ENCODE measurements at places on chromosomes 12 and 14.

- DNase-seq: no peak
Measured at GRCh38 chr14:49970474-49971147, 77.7 kb downstream of the ARF6 start.

- DNase-seq: no peak
Measured at GRCh38 chr12:31007153-31007495, 66.5 kb upstream of the DDX11 start.

- no peak for DNase-seq
Measured at GRCh38 chr12:82835217-82835616, 148.5 kb downstream of the TMTC2 start.

- DNase-seq: no peak
Measured at GRCh38 chr12:98699586-98699985, 54.5 kb downstream of the APAF1 start.

GRCh38 chr14:57846596-57846995 is 19.3 kb downstream of the SLC35F4 start:
- no peak for DNase-seq

DNA sequence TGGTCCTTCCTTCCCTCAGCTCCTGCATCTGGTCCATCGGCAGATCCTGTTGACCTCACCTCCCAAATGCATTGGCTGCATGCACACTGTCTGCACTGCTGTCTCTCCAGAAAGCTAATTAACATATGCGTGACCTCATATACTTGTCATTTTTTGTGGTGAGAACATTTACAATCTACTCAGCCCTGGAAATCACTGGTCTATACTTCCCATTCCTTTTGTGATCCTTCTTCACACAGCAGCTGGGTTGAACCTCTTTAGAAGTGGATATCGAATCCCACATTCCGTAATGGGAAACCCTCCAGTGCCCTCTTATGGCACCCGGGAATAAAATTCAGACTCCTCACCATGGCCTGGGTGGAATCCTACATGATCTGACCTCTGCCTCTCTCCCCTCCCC is 45.0 kb downstream of the SMOC1 start:
- no peak for DNase-seq

DNA sequence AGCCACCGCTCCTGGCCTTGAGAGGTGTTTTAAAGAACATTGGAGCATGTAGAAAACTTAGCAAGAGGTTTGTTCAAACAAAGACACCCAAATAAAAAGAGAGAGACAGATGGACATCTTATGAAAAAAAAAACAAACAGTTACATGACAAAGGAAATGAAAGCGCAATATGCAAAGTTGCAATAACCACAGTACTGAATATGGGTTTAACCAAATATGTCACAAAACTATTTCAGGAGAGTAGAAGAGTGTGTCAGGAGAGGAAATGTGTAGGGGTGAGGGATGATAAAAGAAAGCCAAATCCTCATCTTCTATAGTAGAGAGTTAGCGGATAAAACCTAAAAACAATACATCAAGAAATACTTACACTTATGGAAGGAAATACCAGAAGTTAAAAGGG is 98.4 kb downstream of the GTF2A1 start:
- DNase-seq: no peak

DNA sequence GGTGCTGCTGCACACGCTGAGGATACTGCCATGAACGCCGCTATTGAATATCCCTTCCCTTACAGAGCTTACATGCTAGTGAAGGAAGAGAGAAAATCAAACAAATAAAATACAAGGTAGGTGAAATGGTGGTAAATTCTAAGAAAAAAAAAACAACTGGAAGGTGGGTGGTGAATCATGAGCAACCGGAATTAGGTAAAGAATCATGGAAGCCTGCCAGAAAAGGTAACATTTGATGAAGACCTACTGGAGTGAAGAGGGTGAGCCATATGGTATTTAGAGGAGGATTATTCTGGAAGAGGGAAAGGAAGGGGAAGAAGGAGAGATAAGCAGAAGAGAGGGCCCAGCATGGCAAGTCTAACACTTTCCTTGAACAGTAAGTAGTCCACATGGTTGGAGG is 76.1 kb downstream of the LRIG3 start:
- DNase-seq: no peak

- DNase-seq: no peak
Measured at GRCh38 chr12:33581613-33582122, 142.0 kb upstream of the SYT10 start.

DNA sequence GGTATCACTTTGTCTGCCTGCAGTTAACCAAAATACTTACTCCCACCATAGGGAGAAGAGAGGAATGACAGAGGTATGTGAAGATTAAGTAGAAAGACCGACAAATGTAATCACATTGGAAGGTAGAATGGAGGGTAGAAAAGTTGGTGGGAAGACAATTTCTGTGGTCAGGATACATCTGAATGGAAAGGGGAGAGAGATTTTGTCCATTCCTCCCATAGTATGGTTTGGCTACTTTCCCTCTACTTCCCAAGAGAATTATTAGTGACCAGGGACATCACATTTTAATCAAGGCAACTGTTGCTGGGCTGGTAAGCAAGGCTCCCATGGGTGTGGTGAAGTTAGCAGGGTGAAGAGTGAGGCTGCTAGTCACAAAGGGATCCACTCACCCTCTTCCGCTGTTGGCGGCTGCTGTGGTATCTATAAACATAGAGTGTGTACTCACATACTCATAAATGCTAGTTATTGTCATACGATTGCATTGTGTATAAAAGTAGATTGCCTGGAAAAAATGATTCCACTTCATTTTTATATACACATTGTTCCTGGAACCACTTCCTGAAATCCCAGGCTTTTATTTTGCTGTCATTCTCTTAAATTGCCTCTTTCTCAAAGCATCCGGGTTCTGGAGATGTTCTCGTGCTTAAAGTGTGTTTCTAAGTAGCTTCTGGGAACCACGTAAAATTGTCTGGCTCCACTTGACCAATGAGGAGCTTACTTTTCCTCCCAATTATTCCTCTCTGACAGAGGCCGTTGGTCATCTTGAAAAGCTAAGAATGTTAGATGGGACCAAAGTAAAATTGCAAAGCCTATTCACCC is 413.1 kb downstream of the ZFP36L1 start:
- DNase-seq: no peak

GRCh38 chr14:75379246-75379929 is 48.4 kb upstream of the JDP2 start:
- DNase-seq: no peak

- no peak for DNase-seq
Measured at GRCh38 chr14:55298500-55298822, 27.2 kb downstream of the FBXO34 start.

DNA sequence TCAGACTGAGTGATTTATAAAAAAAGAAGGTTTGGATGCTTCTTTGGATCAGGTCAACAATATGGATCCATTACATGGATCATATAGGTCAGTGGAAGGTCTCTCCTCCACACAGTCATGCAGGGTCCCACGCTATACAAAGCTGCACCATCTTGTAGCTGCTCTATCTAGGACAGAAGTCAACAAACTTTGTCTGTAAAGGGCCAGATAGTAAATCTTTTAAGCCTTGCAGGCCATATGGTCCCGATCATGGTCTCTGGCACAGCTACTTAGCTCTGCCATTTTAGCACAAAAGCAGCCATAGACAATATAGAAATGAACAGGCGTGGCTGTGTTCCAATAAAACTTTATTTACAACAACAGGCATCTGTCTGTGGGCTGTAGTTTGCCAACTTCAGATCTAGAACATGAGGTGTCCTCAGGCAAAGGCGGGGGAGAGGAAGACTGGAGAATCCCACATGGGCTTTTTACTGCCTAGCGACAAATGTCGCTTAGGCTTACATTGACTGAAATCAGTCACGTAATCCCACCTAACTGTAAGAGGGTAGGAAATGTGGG is 36.7 kb downstream of the TMEM233 start:
- no peak for DNase-seq

DNA sequence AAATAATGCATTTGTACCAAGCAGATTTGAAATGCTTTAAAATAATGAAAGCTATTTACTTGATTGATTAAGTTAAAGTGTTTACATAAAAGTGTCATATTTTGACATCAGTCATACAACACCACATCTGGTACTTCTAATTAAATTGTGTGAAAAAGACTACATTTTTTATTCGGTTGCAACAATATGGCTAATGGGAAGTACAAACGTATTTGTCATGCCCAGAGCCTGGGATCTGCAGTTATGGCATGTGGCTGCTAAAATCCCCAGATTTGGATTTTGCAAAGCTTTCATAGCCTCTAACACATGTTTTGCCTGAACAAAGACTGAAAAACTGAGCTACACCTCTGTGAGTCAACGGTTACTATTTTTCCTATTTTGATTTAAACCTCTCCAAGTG is 66.6 kb downstream of the LLPH start:
- no peak for DNase-seq

GRCh38 chr12:54159589-54159988 is 29.2 kb downstream of the SMUG1 start:
- no peak for DNase-seq

- DNase-seq: no peak
Measured at GRCh38 chr12:132582582-132583410, 27.6 kb downstream of the LRCOL1 start.

DNA sequence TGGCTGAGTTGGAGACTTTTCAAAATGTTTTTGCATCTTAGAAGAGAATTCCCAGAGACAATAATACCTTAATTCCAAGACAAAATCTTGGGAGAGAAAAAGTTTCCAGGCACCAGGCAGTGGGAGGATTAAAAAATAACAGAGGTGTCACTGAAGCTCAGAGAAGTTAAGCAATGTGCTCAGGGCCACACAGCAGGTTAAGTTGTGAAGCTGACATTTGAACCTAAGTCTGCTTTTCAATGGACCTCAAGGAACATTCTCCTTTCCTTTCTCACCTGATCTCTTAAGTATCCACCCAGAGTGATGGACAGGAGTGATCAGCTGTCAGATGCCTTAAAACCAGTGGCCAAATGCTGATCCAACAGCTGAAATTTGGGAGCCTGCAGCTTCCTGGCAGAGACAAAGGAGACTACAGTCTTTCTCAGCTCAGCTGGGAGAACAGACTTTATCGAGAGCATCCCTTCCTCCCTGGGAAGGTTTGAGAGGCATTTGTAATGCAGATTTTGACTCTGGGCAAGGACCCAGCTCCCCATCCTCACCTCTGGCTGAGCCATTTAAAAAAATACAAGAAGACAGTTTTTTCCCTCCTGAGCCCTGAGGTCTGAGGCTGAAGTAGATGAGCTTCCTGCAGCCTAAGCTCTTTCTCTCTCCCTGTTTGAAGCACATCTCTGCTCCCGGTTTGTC is 174.9 kb upstream of the RPH3A start:
- DNase-seq: no peak

- DNase-seq: no peak
Measured at GRCh38 chr12:64387197-64387816, 3.3 kb downstream of the C12orf56 start.
